Anterior cingulate cortex (tissue), 58 donors: ENCODE measurements at places on chromosomes 4 and X.

GRCh38 chrX:129872524-129872923 is 28.8 kb upstream of the ZDHHC9 start:
- DNase-seq = no peak

- DNase-seq = no peak
Measured at GRCh38 chr4:120683897-120684540, 238.5 kb downstream of the PRDM5 start.

DNA sequence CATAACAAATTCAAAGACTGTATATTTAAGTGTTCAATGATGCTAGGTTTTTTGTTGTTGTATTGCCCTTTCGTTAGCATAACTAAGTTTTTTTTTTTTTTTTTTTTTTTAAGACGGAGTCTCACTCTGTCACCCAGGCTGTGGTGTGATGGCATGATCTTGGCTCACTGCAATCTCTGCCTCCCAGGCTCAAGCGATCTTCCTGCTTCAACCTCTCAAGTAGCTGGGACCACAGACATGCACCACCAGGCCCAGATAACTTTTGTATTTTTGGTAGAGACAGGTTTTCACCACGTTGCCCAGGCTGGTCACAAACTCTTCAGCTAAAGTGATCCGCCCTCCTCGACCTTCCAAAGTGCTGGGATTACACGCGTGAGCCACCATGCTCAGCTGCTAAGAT is 7.0 kb downstream of the SH3BGRL start:
- DNase-seq = no peak

GRCh38 chrX:154117566-154117965 is 20.0 kb upstream of the MECP2 start:
- DNase-seq = no peak

DNA sequence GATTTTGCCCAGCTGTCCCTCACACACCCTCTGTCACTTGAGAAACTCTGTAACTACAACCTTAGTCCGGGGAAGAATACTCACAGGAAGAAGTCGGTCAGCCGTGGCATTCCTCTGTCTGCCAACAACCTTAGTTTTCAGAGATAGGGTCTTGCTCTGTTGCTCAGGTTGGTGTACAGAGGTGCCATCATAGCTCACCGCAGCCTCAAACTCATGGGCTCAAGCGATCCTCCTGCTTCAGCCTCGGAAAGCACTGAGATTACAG is 12.2 kb upstream of the SPCS3 start:
- DNase-seq = no peak
